ENCODE measurements at places on chromosomes 3 and 15.

GRCh38 chr3:133888726-133889340 lies 6.8 kb downstream of the RAB6B start:
- DNase-seq = no peak

DNA sequence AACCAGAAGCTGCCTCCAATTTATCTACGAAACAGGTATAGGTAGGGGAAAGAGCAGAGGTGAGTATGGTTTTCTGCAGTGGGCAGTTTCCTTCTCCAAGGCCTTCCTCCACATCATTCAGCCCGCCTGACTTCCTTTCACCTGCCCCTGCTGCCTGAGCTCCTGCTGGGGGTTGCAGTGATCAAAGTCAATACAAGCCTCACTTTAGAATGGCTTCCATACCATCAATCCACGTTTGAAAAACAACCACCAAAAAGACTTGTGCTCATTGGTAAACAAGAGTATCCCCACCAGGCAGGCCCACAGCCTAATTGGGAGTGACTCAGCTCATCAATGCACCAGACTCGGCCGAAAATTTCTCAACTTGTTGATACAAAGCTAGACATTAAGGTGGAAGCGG lies 159.9 kb downstream of the MAGI1 start:
- no peak for DNase-seq

- DNase-seq = no peak
These were observed 92.8 kb upstream of the UBE2E1 start for GRCh38 chr3:23712656-23713559.

- no peak for DNase-seq
These were observed 45.5 kb upstream of the BOC start for GRCh38 chr3:113165841-113166240.

- no peak for DNase-seq
These were observed 55.6 kb downstream of the LHFPL4 start for GRCh38 chr3:9497821-9498565.

DNA sequence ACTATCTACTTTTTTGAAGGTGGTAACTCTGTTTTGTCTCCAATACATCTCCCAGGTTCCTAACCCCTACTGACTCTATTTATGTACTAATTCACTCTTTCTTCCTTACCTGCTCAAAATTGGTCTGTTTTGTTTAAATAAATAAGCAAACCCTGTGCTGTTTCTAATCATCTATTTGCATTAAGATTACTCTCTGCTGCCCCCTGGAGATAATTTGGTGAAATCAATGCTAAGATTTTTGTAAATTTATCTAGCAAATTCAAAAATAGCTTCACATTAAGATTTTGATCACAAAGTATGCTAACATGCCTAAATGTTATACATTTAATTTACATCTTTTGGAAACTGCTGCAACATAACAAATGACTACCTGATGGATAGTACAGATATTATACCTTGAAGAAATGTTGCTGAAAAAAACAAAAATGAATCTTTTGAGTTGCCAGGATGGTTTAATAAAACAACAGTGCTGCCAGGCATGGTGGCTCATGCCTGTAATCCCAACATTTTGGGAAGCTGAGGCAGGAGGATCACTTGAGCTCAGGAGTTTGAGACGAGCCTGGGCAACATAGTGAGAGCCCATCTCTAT lies 4.4 kb upstream of the CD200R1 start:
- DNase-seq = no peak

Data from stimulated activated CD8-positive, alpha-beta memory T cell treated with anti-CD3 and anti-CD28 coated beads, Interleukin-7, amount 100 ng/mL, for 4 hours (primary cell).